ENCODE measurements at places on chromosomes 6 and 20. TPM values are rescaled to one million over a fixed set of nuclear protein-coding genes. Genes with fewer than 3 reads are reported as not detected.

Gene PGC
- not detected for total RNA-seq

DNA sequence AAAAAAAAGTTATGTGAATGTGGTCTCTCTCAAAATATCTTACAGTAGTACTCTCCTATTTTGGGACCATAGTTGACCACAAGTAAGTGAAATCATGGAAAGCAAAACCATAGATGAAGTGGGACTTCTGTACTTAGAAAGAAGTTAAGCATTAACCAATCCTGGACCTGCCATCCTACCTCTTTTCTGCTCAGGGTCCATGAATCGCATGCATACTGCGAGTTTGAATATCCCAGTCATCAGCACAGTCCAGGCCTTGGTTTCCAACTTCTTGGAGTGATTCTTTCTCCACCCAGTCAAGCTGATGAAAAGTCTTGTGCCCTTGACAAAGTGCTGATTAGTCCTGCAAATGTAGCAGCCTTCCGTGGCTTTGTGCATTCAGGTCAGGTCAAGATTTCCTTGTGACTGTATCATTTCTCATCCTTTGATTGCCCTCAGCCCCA is 46.0 kb downstream of the RNF217 start:
- DNase-seq: no peak

Gene GTF3C6
- total RNA-seq: 108 TPM

Gene DLK2
- 13.7 TPM for total RNA-seq

- peak; percentile 79 for DNase-seq
Measured at GRCh38 chr6:25193460-25194171, 85.6 kb upstream of the CARMIL1 start.

Gene MBOAT1
- 12.3 TPM for total RNA-seq

DNA sequence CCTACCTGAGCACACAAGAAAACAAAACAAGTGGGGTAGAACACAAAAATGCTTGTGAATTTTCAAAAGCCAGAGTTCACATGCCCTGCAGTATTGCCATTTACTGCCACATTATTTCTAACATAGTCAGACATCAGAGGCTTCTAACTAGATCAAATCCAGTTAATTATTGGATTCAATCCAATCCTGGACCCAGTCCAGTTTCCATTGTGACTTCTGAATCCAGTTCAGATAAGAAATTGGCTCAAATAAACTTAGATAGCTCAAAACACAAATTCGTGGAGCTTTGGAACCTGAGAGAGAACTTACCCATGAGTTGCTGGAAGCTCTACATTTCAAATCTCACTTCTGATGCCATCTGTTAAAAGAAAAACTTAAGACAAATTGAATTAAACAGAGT is 85.2 kb upstream of the ANKEF1 start:
- no peak for DNase-seq

- peak; percentile 93 for DNase-seq
Measured at GRCh38 chr20:31602779-31603441, 2.2 kb upstream of the ID1 start.

DNA sequence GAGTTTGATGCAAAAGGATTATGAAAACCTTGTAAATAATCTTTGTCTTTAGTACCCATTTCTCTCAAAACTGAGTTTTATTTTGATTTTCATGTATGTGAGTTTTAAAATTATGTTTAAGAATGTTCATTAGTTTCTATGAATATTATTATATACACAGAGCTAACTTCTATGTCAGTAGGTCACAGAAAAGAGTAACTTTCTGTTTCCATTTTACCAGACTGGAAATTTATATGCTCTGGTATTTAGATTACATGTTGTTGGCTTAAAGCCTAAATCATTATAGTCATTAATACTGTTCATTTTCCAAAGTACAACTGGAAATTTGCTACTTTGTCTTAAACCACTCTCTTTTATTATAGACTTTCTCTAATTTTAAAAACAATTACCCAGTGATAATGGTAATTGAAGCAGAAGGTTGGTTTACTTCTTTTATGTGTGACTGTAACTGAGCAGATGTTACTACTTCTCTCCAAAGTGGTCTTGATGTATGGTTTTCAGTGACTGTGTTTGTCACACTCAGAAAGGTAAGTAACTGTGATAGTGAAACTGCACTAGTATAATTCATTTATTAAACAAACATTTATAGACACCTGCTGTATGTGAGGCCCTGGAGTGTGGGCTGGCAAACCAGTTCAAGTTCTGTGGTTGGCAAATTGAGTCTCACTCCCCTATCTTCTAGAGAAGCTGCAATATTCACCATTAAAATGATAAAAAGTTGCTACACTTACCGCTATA is 13.2 kb downstream of the CRYBG1 start:
- DNase-seq: no peak

- DNase-seq: no peak
Measured at GRCh38 chr6:16747232-16748024, 13.8 kb downstream of the ATXN1 start.

- DNase-seq: no peak
Measured at GRCh38 chr6:10411131-10411970, 3.5 kb downstream of the TFAP2A start.
